ENCODE measurements at places on chromosomes 2 and 18.

DNA sequence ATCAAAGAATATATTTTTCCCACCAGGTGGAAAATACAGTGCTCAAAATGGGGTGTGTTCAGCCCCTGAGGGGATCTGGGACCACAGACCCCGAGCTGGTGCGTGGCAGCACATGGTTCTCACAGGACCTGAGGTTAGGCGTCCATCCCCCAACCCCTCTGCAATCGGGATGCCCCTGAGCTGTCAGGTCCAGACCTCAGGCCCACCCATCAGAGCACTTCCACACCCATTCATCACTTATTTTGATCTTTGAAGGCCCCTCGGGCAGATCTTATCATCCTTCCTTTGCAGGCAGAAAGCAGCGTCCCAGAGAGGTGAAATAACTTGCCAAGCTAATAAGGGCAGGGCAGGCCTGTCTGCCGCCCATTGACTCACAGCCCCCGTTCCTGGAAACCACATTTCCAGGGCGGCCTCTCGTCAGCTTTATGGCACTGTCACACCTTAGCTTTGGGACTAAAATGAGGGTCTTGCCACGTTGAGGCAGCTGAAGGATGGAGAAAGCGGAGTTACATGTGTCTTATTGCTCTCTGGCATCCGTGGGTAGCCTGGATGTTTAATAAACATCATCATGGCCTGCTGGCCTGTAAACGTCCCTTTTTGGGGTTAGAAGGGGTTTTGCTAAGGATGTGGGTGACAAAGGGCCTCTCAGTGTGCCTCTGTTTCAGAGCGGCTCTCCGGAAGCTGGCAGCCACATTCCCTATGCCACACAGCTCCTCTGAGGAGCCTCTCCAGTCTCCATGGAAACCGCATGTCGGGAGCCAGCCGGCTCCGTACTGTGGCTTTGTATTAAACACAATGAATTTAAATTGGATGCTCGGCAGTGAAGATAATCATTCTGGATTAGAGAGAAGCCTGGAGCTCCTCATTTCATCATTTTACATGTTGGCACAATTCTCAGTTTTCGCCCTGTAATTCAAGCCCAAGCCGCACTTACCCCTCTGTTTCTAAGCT is 58.3 kb upstream of the MAPRE3 start:
- DNase-seq: no peak

GRCh38 chr18:370751-371608 is 103.1 kb upstream of the THOC1 start:
- no peak for DNase-seq

GRCh38 chr2:129879614-129880180 is 99.8 kb upstream of the RAB6C start:
- DNase-seq: no peak

GRCh38 chr18:40159141-40160017 is 1795.7 kb upstream of the PIK3C3 start:
- no peak for DNase-seq

DNA sequence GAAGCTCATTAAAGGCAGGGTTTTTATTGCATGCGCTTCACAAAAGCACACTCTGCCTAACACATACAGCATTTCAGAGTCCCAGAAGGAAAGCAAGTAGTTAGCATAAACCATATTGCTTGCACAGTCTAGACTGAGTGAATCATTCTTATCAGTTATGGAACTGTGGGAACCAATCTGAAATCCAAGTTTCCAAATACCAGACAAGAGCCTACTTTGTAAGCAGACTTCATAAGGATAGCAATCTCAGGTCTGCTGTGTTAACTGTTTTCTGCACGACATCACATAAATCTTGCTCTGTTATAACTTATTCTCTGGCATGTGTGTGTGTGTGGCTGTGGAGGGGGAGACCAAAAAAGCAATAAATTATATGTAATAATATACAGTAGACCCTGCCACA is 608.1 kb upstream of the REG3G start:
- DNase-seq: no peak

GRCh38 chr2:24680196-24680595 is 113.0 kb downstream of the PTRHD1 start:
- DNase-seq: no peak

GRCh38 chr2:191114403-191114886 is 36.3 kb downstream of the STAT4 start:
- DNase-seq: no peak

GRCh38 chr2:216224388-216224787 is 115.2 kb downstream of the XRCC5 start:
- no peak for DNase-seq

GRCh38 chr2:113276216-113276760 is 2.4 kb downstream of the PAX8 start:
- DNase-seq: no peak

- no peak for DNase-seq
Observed at GRCh38 chr18:46264255-46264654, 160.1 kb downstream of the HAUS1 start.

GRCh38 chr2:52181080-52181479 is 1149.1 kb upstream of the NRXN1 start:
- DNase-seq: no peak

- DNase-seq: no peak
Observed at GRCh38 chr2:164979113-164979512, 23.8 kb upstream of the SLC38A11 start.

DNA sequence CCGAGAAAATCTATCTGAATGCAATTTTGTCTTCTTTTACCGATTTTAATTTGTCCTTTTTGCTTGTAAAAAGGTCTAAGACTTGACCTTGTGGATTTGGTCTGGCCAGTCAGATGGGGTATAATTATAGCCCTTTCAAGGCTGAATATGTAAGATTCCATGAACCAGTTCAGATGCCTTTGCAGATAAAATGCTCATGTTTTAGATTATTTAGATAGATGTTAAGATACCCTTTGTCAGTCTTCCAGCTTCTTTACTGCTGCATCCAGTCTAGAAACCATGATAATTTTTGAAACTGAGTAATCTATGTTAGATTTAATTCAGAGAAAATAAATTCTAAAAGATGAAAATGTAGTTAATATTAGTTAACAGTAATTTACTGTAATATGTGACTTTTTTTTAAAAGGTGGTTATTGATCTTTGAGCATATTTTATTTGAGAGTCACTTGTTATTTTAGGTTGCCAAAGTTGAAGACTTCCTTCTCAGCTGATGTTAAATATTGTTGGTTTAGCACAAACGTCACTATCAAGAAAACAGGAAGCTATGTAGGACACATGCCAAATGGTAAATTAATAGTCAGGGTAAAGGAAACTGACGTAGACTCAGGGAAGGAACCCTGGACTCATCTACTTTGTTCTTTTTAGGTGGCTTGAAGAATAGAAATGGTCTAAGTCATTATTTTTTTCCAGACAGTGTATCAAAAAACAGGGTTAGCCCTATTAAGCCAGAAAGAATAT is 29.8 kb downstream of the BABAM2 start:
- DNase-seq: no peak

DNA sequence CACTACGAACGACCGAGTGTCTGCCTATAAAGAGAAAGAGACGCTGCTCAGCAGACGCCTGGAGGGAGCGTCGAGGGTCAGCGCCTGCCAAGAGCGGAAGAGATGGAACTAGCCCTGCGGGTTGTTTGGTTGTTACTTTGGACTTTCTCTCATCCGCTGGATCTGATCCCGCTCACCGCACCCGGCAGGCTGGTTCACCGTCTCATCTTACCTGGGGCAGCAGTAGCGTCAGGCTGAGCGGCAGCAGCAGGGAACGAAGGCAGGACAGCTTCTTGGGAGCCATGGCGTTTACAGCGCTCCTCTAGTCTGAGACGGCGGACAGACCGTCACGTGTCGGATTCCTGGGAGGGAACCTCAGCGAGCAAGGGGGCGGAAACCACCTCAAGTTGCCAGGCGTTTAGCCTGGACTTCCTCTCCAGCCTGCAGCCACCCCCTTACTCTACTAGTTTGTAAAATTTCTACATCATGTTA is 1.9 kb downstream of the GLB1L start:
- DNase-seq: no peak

- peak; percentile 99 for DNase-seq
Observed at GRCh38 chr2:26345545-26346453, at the start of gene SELENOI. TSS of gene SELENOI (plus strand) at chr2:26346143. CDS start at chr2:26346233, 90 bp downstream.

- DNase-seq: no peak
Observed at GRCh38 chr2:43414033-43414432, 181.8 kb downstream of the THADA start.

DNA sequence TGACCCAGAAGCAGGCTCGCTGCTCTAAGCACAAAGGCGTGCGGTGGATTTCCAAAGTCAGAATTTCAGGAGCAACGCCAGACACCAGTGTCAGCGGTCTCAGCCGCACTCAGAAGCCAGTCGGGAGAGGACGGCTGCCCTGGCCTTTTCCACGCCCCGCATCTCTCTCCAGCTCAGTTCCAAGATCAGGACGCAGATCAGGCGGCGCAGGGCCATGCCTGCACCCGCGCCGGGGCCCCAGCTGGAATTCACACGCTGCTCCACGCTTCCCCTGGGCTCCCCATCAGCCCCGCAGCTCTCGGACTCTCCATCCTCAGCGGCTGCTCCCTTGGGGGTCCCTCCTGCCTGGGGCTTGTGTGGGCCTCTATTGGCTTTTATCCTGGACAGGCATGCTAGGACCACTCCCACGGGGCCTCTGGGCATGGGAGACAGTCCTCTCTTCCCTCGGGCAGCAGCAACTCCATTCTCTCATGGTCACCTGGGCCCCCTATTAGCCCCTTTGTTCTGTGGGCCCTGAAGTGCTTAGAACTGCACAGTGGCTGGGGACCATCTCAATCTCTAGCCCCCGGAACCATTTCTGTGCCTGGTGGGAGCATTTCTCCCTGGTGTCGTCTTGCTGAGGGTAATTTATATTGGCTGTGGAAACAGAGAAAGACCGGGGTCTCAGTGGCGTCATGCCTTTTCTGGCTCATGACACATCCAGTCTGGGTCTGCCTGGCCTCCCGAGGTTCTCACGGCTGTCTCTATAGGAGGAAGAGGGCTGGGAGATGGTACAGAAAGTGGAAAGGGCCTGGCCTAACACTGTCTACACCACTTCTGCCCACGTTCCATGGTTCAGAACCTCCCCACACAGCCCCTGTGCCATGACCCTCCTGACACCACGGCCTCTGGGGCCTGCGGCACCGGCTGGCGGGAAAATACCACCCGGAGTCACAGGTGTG is 14.9 kb upstream of the TMEM18 start:
- DNase-seq: no peak

GRCh38 chr2:55869637-55870325 is 53.8 kb downstream of the EFEMP1 start:
- DNase-seq: no peak

- no peak for DNase-seq
Observed at GRCh38 chr2:122563781-122564180, 808.3 kb downstream of the TSN start.

DNA sequence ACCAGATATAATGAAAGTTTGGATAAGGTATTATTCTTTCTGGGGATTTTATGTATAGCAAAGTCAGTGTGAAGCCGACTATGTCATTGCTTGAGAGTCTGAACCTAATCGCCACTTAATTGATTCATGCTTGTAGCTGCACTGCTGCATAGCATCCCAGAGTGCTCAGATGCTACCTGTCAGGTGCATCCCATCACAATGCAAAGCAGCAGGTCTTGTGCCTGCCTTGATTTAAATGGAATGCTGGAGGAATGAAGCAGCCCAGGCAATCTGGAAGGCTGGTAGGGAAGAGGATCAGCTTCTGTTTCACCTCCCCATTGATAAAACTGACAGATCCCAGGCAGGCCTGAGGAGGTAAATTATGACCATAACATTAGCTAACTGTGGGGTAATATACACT is 40.4 kb upstream of the ATIC start:
- no peak for DNase-seq

DNA sequence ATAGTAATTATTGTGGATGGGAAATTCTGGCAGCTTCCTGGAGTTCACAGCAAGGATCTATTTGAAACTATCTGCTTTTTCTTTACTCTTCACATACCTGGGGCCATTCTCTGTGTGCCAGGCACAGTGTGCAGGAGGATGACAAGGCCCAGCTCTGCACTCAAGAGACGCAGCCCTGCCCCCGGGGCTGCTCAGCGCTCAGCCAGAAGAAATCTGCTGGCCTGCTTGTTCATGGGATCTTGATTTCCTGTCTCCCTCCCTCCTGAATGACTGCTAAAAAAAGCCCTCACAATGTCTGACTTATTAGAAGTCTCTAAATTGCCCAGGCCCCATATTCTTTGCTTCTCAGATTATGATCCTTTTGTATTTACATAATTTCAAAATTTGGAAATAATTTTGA is 210.9 kb downstream of the DCDC2C start:
- no peak for DNase-seq

DNA sequence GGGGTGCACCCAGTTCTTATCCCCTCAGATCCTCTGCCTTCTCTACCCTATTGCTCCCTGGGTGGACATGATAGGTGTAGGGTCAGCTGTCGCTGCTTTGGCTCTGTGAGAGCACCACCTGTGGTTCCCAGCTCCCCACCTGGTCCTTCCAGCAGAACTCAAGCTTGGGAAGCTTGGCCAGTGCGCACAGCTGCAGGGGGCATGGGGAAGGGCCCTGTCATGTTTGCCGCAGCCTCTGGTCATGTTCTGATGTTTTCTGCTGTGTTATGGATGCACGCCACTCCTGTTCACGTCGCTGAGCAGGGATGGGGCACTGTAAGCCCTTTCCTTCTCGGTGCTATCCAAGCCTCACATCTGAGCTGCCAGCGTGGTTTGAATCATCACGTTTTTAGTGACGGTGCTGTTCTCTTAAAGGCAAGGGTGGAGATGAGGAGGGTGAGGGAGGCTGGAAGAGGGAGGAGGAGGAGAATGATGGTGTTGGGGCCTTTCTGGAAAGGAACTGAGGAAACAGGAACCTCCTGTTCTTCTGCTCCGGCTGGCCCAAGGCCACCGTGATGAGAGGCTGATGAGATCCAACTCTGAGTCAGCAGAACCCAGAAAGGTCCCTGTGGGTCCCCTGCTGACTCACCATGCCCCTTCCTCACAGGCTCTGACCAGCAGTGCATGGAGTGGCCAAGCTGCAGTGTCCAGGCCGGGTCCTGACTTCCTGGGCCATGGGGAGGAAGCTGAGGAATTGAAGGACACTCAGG is 78.0 kb downstream of the LIPG start:
- DNase-seq: no peak

DNA sequence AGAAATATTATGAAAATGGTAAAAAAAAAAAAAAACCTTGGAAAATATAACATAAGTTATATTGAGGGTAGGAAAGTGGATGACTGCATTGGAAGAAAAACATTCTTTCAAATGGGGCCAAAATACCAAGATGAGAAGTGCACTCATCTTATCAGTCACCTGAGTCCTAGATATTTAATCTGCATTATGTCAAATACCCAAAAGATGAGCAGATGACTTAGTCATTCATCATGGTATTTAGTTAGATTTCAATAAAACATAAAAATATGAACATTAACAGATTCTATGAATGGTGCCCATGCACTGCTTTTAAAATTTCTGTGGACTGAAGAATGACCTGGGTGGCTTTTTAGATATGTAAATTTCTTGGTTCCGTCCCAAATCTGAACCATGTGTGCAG is 56.9 kb downstream of the HNMT start:
- DNase-seq: no peak

GRCh38 chr2:108079736-108080135 is 93.4 kb downstream of the SLC5A7 start:
- no peak for DNase-seq

GRCh38 chr2:39778775-39779340 is at the start of gene THUMPD2:
TSS of gene THUMPD2 (minus strand) at chr2:39779258. CDS start at chr2:39779239, 19 bp downstream.
- peak; percentile 55 for DNase-seq

GRCh38 chr2:23393722-23394121 is 8.7 kb downstream of the KLHL29 start:
- DNase-seq: no peak

Data from activated CD4-positive, alpha-beta T cell treated with anti-CD3 and anti-CD28 coated beads for 24 hours (primary cell).